DMS 273 treated with DMSO at 0.1 percent for 48 hours (cell line): ENCODE measurements at places on chromosomes 6 and 20.

DNA sequence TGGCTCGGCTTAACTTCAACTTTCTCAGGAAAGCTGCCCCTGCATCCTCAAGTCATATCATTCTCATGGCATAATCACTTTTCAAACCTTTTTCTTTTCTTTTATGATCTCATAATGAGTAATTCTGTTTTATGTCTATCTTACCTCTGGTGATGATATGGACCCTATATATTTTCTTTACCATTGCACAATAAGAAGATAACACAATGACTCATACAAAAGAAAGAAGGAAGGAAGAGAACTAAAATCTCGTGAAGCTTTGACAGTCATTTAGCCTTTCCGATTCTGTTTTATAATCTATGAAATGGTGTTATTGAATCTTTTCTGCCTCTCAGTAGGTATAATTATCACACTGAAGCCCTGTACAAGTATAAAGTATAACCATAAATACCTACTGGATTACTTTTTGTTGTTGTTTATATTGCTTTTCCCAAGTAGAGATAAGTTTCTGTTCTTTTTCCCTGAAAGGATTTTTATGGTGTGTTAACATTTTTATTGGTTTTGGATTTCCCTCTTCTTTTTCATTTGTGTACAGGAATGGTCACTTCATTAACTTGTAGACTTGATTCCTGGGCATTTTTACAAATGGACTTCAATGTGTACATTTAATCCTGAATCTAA lies 300.9 kb downstream of the LAMA2 start:
- no peak for DNase-seq

DNA sequence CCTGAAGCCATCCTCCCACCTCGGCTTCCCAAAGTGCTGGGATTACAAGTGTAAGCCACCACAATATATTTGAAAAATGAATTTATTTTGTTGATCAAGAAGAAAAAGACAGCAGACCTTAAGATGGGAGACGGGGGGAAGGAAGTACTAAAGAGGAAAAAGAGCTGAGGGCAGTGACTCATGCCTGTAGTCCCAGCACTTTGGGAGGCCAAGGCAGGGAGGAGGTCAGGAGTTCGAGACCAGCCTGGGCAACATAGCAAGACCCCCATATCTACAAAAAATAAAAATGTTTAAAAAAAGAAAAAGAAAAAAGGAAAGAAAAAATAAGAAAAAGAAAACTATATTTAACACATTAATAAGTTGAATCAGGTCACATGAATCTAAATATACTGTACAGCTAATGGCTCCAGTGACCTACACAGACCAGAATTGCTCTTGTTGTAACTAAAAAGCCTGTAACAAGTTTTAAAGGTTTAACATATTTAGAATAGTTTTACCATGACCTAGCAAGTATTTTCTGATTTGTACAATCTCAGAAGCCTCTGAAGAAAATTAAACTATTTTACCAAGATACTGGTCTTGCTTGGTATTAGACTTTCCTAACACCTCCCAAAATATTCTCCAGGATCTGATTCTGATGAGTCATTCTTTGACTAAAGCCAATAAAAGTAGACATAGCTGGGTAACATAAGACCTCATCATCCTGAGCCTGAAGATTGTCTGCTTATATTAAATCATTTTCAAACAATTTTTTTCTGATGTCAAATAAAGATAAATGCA lies 4.3 kb upstream of the AKIRIN2 start:
- no peak for DNase-seq

GRCh38 chr6:35477551-35478179 lies 9.5 kb downstream of the RPL10A start:
- DNase-seq = no peak

DNA sequence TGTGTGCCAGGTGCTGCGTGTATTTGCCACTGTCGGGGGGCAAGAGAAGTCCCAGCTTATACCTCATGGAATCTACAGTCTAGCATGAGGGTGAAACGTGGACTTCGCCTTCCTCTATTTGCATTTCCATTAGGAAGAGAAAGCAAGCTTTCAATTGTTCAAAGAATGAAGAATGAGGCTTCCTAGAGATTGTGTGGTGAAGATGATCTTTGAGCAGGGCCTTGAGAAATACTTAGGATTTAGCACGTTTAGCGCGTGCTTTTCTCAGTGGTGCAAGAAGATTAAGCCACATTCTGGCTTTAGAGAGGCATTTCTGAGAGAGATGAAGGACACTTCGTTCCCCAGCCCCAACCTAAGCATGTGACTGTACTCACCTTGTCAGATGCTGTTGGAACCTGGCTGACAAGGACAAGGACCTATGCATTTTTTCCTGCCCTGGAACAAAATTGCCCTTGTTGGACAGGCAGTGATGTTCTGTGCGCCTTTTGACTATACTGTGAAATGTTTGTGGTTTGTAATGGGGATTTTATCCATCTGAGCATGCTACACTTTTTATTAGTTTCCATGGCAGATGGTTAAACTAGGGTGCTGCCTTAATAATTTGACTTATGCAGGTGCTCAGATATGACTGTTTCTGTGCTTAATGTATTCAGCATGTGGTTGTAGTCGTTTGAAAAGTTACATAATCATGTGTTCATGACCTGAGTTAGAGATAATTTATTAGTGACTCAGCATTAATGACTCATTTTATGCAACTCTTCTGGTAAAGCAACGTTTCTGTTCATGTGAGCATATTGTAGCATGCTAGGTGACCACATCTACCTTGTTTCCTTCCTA lies 10.7 kb downstream of the TULP4 start:
- DNase-seq = peak; percentile 60

DNA sequence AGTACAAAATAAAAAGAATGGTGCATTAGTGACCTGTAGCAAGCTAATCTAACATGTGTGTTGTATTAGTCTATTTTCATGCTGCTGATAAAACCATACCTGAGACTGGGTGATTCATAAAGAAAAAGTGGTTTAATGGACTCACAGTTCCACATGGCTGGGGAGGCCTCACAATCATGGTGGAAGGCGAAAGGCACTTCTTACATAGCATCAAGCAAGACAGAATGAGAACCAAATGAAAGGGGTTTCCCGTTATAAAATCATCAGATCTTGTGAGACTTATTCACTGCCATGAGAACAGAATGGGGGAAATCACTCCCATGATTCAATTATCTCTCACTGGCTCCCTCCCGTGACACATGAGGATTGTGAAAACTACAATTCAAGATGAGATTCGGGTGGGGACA lies 45.4 kb upstream of the AIG1 start:
- no peak for DNase-seq
